Activated T-helper 9 cell treated with anti-CD3 and anti-CD28 coated beads, Interleukin-2, amount 50 U/mL, for 16 hours (primary cell): ENCODE measurements at places on chromosomes 5 and 9.

DNA sequence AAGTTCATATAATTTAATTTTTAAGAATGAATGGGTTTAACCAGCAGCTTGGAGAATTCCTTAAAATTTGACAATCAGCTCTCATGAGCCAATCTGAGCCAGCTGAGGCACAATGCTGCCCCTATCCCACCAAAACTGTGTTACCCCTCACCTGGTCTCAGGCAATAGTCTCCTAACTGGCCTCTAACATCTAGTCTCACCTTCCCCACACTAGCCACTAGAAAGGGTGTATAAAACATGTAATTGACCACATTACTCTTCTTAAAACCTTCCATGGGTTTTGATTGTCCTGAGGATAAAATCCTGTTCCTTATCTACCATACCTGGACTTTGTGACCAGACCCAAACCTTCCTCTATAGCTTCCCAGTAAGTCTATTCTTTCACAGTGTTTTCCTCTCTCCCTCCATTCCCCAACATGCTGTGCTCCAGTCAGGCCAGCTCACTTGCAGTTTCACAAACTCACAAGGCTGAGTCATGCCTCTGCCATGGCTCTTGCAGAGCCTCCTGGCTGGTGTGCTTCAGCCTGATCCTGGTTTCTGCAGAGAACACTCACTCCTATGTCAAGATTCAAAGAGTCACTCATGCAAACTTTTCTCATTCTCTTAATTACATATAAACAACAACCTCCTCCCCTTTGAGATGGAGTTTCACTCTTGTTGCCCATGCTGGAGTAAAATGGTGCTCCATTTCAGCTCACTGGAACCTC, 16.0 kb upstream of the ZCCHC7 start:
- no peak for DNase-seq

DNA sequence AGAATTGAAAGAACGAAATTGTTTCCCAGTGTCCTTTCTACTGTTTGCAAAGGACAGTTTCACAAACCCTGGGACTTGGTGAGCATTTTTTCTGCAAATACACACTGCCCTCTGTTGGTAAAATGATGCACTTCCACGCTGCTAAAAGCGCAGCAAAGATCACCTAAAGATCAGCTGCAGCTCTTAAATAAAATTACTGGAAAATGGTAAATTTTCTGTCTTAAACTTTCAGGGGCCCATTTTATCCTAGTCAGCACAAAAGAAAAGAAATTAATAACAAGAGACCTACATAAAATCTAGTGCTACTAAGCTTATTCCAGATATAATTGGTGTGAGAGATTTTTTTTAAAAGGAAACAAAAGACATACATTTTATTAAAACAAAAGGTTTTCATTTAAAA, 566.0 kb downstream of the CAAP1 start:
- DNase-seq = no peak

DNA sequence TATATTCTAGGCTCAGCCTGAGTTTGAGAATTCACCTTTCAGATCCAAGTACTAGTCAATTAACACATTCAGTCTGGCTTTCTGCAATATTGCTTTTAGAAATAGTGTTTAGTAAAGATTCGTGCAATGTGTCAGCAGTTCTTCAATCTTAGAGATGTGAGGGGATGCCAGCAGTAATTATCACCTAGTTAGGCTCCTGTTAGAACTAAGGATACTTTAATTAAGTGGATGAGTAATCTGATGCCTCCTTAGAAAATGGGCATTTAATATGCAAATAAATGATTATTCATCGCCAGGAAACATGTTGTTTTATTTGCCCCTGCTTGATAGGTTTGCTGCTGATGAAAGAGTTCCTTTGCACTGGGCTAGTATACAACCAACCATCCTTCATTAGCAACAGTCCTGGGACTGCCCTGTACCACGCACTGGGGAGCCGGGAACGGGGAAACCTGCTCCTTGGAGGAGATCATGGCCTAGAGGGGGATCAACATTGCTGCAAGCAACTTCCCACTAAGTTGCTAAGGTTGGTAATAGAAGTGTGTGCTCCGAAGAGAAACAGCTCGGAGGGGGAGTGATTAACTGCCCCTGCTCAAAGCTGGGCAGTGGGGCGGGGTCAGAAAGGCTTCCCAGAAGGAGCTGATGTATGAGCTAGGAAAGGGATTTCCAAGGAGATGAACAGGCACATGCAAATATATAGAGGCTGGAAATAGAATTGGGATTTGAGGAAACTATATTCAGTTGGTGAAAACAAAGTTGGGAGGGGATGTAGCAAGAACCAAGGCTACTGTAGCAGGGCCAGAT, 231.8 kb downstream of the DRD1 start:
- DNase-seq = no peak

GRCh38 chr5:158925314-158925713, 174.4 kb downstream of the EBF1 start:
- DNase-seq = no peak

DNA sequence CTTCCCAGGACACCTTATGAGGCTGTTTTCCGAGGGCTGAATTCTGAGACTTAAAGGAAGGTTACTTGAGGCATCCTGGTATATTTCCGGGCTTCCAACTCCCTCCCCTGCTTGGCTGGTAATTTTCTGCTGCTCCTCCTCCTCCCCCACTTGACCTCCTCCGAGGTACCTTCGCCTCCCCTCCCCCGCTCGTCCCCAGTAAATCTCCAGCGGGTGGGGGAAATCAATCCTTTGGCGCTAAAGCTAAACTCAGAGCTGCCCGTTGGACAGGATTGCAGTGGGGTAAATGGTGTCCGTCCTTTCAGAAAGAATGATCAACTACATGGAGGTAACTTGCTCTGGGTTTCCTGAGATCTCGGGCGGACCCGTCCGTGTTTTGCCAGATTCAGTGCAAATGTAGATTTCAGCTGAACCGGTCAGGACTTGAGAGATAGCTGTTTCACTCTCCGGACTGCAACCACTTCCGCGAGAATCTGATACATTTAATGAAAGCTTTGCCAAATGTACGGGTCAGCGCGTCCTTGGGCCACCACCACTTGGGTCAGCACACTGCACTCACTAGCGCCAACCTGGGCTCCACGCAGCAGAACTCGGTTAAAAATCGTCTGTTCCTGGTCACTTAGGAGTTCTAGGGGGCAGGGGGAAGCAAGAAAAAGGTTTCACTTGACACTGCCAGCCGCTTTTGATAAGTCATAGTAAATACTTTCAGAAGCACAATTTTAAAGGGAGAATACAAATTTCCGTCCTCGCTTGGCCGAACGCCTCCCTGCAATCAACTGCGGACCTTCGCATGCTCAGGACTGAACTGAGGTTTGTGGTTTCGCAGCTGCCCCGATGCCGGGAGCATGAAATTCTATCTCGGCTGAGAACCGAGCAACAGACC, 4.6 kb upstream of the ISL1 start:
- no peak for DNase-seq

DNA sequence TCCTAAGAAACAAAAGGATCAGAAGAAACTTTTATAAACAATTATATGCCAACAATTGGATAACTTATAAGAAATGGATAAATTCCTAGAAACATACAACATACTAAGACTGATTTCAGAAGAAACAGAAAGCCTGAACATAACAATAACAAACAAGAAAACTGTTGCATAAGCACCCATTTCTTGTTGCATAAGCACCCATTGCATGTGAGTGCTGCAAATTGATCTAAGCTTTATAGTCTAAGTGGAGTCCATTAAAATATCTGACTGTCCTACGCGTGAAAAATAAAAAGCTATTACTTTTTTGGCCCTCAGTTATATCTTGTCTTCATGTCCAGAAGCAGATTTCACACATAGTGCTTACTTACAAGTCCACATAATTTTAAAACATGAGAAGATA, 19.3 kb downstream of the TYRP1 start:
- no peak for DNase-seq

GRCh38 chr9:38724754-38725153, 4.8 kb upstream of the FAM240B start:
- DNase-seq = no peak

GRCh38 chr9:75169623-75170022, 81.3 kb downstream of the OSTF1 start:
- no peak for DNase-seq
